ENCODE measurements at places on chromosomes 2 and 18.

DNA sequence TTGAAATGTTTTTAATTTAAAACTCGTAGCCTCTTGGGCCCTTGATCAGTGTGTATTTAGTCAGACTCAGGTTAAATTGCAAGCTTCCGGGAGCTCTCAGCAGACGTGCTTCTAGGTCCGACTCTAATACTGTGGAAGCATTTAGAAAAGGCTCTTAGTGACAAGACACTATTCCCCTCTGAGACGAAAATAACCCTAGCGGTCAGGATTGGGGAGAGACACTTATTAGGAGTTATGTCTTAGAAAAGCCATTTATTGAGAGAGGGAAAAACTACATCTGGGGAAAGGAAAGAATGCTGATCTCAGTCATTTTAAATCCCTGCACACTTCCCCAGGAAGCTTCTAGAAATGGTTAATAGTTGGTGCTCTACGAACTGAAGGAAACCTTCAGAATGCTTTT is 110.5 kb upstream of the NCK2 start:
- DNase-seq: no peak

GRCh38 chr2:27291865-27292264 is 9.6 kb downstream of the TRIM54 start:
- no peak for DNase-seq

DNA sequence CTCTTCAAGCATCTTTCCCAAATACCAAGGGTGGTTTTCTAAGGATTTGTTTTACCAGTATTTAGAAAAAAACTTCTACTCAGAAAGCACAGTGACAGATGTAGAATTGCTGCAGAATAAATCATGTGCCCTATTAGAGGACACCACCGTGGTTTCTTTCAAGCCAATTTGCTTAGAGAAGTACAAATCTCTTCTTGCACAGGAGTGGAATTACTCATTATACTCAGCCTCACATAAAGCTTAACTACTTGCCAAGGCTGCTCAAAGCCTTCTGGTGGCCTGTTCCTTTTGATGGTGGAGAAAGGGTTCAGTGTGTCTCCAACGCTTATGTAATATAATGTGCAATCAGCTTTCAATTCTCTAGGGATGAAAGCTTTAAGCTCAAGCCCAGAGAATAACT is 66.5 kb upstream of the CTNNA2 start:
- DNase-seq: no peak

DNA sequence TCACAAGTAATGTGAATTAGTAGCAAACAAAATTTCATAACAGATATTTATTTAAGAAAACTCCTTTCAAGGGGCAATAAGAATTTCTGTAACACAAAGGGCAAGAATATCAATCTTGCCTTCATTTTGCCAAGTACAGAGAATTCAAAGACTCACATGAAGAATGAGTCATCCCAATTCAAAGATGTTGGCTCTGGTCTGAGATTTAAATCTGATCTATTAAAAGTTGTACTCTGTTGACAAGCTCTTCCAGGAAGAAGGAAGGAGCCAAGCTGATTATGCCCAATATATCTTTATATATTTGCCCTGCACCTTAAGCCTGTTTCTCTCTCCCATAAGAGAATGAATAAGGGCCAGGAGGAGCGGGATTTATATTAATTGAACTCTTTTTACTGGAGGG is 55.9 kb upstream of the RPE start:
- DNase-seq: no peak

GRCh38 chr2:40268566-40268965 is 183.3 kb downstream of the SLC8A1 start:
- no peak for DNase-seq

GRCh38 chr2:236121546-236121945 is 46.6 kb downstream of the GBX2 start:
- DNase-seq: peak; percentile 7

- DNase-seq: no peak
Measured at GRCh38 chr2:78839259-78839658, 186.2 kb upstream of the REG3G start.

DNA sequence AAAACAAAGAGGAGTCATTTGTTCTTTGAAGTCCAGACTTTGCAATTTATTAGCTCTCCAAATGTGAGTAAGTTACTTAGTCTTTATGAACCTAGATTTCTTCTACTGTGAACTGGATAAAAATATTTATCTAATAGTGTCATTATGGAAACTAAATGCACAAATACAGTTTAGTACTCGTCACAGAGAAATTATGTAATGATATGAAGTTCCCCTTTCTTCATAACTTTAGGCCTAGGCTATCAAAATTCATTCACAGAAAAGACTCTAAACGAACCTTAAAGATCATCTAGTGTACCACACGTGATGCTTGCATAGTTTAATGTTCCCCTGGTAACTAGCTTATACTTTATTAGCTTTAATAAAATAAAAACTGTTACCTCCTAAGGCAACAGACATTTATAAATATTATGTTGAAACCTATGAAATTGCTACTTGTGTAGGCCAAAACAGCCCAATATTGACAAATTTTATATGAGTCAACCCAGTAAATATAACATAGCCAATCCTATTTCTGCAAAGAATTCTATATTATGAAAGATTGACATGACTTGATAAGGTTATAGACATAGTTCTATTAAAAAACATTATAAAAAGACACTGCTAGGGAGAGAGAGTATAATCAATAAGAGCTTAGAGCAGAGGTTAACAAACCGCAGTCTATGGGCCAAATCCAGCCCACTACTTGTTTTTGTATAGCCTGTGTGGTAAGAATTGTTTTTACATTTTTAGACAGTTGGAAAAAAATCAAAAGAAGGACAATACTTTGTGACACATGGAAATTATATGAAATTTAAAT is 44.9 kb upstream of the ITPRID2 start:
- no peak for DNase-seq

DNA sequence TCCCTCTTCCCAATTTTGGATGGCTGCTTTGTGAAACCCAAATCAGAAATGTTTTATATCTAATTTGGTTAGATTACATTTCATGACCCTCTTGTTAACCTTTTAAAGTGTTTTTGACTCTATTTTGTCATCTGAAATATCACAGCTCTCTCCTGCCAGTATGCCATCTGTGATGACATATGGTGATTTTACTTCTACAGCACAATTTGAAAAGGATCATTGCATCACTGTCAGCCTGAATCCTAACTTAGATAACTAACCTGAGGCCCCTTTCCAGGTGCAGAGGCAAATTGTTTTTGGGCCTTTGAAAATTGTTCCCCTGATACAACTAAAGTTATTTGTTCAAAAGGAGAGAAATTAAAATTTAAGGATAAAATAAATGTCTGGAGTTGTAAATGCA is 1023.4 kb upstream of the LRRTM1 start:
- no peak for DNase-seq
